ENCODE measurements at places on chromosomes 13 and 19.

DNA sequence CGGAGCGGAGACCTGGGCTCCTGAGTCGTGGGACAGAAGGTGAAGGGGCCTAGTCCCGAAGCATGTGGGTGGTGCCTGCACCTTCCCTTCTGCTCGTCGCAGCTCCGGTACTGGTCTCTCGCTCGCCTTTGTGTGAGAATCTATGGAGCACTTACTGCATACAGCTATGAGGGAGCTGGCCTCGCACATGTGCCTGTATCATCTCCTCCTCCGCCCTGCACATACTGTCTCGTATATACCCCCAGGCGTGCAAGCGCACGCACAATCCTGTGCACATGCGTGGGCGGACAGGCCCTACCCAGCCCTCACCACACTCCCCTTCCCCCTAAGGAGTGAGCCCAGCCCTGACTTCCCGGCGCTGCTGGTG is 8.7 kb downstream of the PIK3R2 start:
- no peak for DNase-seq

DNA sequence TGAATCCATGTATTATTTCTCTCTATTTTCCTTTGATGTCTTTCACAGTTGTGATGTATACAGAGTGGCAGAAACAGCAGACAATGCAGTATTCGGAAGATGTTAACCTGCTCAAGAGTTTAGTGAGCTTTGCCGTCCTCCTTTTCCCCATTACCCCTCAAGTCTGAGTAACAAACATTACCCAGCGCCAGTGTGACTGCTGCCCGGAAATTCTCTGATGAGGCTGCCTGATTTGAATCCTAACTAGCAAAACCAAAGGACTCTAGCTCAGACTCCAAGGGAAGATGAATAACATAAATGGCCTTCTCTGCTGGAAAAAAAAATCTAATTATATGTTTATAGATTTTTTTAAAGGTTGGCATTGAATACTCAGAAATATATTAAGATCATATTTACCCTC is 247.3 kb upstream of the SOX21 start:
- no peak for DNase-seq

DNA sequence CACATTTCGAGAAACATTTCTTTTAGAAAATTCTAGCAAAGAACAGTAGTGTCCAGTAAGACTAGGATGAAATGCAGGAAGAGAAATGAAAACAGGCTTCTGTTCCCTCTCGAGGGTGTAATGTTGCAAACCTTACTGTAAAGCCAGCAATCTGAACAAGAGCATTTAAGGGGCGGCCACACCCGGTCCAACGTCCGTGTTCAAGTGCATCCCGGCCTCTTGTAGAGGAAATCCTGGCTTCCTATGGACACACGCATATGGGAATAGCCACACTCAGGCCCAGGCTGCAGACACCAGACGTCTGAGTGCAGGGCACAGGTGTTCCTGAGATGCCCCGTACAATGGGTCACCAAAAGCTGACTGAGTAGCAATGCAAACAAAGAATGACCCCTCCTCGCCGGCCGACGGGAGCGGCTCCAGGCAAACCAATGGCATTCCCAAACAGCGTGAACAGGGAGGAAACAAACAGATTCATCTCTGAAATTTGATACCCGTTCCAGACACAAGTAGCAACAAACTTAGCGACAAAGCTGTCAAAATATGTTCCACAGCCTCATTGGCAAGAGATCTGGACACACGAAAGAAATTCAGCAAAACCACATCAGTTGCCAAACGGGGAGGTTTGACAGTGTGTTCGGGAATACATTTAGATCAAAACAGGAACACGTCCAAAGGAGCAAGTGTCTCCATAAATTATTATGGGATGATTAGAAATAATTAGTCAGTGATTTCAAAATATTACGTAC is 278.6 kb upstream of the TSHZ3 start:
- DNase-seq: no peak

- DNase-seq: no peak
Observed at GRCh38 chr13:22082030-22082429, 411.2 kb downstream of the FGF9 start.

GRCh38 chr19:3098141-3098514 is 4.0 kb downstream of the GNA11 start:
- DNase-seq: no peak

DNA sequence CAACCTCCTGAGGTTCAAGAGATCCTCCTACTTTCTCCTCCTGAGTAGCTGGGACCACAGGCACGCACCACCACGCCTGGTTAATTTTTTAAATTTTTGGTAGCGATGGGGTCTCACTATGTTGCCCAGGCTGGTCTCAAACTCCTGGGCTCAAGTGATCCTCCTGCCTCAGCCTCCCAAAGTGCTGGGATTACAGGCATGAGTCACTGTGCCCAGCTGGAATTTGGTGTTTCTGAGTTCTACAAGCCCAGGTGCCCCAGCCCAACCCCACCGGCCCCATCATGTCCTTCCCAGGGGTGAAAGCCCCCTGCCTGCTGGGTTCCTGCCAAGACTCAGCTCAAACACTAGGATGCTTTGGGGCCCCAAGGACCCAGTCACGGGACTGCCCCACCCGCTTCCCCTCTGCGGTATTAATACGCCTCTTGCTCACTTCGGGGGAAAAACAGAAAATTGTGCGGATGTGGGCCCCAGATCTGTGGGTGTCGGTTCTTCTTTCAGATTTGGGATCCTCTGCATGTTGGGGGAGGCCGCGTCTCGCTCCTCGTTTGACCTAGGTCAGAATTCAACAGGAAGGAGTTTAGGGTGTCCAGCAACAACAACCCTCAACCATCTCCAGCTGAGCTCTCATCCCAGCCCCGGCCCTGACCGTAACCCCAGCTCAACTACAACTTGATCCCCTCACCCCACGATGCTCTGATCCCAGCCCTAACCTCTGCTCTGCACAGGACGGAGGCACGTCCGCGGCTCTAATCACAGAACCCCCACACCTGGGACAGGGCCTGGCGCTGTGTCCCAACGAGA is 3.7 kb upstream of the FCER2 start:
- DNase-seq: peak; percentile 96

- DNase-seq: no peak
Observed at GRCh38 chr13:38365661-38366060, 16.0 kb downstream of the UFM1 start.

DNA sequence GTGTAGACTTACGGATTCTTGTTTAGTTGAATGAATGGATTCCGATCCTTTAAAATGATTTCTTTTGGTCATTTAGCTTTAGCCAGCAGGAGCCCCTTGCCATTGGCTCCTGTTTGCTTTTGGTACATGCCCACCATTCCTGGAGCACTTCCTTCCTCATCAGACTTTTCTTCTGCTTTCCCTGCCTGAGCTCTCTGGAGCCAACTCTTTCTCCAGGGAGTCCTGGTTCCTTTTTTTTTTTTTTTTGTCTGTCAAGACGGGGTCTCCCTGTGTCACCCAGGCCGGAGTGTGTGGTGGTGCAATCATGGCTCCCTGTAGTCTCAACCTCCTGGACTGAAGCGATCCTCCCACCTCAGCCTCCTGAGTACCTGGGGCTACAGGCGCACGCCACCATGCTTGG is 37.8 kb downstream of the SMARCA4 start:
- peak; percentile 4 for DNase-seq

DNA sequence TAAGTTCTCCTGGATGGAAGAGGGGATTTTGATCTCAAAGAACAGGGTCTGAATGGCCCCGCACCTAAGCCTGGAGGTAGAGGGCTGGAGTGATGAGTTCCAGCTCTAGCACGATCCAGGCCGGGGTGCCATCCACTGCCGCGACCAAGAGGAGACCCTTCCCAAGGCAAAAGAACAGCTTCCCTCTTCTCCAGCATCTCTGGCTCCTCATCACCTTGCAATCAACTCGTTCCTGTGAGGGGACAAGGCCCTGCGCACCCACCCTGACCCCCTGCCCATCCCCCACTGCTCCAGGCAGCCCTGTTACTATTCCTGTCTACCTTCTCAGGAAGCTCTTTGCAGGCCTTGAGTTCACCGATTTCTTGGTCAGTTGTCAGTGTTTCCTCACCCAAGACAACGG is 17.8 kb downstream of the COL4A1 start:
- DNase-seq: no peak

DNA sequence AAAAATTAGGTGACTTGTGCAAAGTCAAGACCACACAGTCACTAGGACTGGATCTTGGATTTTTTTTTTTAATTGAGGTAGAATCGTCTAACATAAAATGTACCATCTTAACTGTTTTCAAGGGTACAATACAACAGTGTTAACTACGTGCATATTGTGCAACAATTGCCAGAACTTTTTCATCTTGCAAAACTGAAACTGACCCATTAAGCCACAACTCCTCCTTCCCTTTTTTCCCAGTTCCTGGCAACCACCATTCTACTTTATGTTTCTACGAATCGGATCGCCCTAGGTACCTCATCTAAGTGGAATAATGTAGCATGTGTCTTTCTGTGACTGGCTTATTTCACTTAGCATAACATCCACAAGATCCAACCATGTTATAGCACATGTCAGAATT is 37.5 kb upstream of the POMP start:
- peak; percentile 91 for DNase-seq

DNA sequence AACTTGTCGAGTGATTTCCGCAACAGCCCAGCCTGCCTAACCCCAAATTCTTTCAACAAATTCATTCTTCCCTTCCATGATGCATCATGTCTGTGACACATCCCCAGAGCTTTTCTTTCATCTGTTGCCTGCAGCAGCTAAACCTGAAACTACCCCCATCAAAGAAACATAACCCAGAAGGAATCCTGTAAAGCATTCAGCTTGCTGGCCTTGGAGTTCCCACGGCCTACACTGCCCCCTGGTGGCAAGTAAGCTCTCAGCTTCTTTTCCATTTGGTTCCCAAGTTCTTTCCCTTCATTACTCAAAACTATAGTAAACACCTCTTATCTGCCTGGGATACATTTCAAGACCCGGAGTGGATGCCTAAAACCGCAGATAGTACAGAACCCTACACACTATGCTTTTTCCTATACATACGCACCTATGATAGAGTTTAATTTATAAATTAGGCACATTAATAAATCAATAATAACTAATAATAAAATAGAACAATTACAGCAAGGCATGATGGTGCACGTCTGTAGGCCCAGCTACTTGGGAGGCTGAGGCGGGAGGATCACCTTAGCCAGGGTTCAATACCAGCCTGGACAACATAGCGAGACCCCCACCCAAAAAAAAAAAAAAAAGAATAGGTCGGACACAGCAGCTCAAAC is 7.4 kb downstream of the ETHE1 start:
- peak; percentile 74 for DNase-seq

- DNase-seq: peak; percentile 70
Observed at GRCh38 chr13:41916173-41916954, 44.5 kb downstream of the VWA8 start.

DNA sequence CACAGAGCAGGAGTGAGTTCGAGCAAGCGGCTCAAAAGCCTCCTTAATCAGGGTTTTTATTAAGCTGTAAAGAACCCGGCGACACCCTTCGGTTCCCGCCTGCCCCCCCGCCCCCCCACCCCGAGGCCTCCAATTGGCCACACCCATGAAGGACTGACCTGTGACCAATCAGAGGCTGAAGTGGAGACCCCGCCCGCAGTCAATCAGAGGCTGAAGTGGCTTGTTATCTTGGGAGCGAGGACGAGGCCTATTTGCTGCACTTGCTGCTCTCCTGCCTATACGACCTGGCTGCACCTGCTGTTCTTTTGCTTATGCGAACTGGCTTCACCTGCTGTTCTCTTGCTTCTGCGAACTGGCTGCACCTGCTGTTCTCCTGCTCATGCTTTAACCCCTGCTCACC is 844.9 kb downstream of the OLFM4 start:
- no peak for DNase-seq

- DNase-seq: no peak
Observed at GRCh38 chr19:56153507-56153906, 12.4 kb downstream of the ZNF444 start.

GRCh38 chr19:5132206-5132560 is 163.3 kb downstream of the KDM4B start:
- DNase-seq: no peak

GRCh38 chr19:54099190-54099902 is 1.3 kb downstream of the OSCAR start:
- peak; percentile 79 for DNase-seq

DNA sequence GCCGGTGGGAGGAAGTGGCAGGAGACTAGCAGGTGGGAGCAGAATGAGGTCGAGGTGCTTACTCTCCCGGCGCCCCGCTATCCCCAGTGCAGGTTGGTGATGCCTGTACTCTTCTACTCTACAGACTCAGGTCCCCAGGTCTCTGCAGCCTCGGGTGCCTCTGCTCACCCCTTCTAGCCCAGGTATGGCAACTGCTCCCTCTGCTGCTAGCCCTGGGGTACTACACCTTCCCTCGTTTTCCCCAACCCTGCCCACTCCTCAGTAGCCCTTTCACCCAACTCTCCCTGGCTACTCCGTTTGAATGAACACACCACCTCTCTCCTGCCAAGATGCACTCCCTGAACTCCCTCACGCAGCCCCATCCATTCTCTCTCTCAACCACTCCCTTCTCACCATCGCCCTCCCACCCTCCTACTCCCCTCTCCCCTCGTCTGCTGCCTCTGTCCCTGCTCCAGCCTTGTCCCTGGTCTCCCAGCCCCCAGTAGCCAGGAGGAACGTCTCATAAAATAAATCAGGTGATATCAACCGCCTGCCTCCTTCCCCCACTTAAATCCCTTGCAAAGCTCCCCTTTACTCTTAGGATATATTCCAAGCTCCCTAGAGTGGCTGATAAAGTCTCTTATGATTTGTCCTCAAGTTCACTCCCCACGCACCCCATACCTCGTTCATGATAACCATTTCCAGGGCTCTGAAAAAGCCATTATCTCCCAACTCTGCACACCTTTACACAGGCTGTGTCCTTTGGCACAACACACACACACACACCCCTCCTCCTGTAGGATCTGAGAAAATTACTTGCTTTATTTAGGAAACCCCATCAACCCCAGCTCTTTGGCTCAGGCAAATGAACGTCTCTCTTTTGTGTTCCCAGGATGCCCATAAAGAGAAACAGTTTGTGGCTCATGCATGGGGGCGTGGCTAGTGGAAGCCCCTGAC is 8.2 kb upstream of the MEIS3 start:
- DNase-seq: peak; percentile 18

DNA sequence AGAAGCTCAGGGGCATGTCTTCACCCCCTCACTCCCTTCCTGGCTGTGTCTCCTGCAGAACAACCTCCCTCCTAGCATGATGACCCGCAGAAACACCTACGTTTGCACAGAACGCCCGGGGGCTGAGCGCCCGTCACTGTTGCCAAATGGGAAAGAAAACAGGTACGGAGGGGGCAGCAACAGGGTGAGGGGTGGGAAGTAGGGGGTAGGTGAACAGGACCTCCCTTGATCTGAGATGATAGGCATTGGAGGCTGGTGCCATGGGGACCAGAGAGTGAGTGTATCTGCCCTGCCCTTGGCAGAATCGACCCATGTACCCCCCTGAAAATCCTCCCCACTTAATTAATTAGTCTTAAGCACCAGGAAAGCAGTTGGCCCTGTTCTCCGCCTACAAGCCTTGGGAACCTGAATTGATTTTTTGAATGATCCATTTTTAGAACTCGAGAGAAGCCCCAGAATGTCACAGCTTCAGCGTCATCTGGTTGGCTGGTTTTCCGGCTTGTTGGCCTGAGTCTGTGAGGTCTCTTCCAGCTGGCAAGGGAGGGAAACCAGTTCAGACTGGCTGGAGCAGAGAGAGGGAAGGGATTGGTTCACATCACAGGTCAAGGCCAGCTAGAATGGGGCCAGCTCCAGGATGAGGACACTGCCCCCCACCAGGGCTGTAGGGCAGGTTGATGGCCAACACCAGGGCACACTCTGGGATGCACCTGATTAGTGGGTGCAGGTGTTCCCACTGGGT is 28.2 kb downstream of the CKM start:
- DNase-seq: no peak
